ENCODE measurements at places on chromosomes 16 and 17.
A peak's percentile ranks its signal among the peaks of the same experiment; 100 is the strongest.

GRCh38 chr17:4100883-4101756, 41.7 kb downstream of the ZZEF1 start:
- no peak for DNase-seq

DNA sequence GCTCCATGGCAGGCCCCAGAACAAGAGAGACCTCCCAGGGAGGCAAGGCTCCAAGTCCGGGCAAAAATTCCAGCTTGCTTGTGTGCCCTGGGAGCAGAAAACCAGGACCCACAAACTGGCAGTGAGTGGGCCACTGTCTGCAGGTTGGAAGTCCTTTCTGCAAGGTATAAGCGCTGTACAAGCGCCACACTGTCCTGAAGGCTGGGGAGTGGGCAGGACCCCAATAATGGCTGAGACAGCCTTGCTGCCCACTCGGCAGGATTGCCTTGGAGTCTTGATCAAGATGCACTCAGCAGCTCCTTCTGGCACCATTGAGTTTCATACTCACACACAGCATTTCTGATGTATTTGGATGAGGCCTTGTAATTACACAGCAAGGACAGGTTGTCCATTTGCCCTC, 388.6 kb downstream of the CPPED1 start:
- DNase-seq, result no peak

- DNase-seq, result no peak
Measured at GRCh38 chr17:50563092-50563511, 2.6 kb downstream of the CACNA1G start.

GRCh38 chr17:56142781-56143180, 10.5 kb upstream of the ANKFN1 start:
- no peak for DNase-seq

DNA sequence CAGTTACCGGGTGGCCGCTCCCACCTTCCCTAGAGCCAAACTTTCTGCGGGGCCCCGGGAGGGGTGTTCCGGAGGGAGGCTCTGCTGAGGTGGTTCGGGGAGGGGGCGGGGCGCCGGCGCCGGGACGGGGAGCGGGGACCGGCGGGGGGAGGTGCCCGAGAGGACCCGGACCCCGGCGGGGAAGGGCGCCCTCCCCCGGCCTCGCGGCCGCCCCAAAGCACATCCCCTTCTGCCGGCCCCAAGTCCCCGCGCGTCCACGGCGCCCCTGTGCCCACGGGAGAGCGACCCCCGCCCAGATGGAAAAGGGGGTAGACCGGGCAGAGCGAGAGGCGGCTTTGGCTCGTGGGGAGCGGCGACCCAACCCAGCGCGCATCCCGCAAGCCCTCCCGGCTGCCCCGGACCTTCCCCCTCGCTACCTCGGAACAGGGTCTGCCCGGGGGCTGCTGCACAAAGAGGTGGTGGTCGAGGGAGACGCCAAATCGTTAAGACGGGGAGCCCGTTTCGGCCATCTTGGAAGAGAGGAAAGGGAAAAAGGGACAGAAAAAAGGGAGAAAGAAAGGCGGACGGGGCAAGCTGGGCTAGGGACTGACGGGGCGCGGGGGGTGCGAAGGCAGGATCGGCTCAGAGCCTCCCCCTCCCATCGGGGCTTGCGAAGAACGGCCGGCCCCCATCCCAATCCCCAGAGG, 530 bp downstream of the PCGF2 start:
- DNase-seq, result no peak

DNA sequence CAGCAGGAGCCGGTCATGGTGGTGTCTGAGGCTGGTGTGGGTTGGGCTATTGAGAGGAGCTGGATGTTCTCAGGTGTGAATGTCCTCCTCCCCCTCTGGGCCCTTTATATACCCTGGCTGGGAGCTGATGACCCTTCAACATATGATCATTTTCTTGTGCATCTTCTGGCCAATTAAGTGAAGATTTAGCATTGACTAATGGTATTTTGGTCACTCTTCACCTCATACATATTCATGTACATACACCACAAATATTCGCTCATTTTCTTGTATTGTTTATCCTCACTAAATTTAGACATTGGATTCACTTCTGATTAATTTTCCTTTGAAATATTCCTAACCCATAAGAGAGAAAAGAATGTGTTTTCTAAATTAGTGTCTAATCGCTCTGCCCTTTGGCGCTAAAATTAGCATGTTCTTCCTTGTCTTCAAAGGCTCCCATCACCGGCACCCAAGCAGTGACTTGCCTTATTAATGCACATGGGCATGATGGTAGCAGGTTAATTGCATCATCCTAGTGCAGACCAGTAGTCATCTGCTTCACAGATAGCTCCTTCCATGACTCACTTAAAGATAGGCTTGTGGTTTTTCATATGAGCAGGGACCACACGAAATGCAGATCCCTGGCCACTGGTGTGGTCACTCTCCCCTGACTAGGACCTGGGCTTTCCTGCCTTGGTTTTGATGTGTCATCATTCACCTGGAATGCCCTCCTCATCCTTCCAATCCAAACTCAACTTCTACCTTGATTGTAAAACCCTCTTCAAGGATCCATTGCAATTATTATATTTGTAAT, at the start of gene KRTAP2-4:
TSS of gene KRTAP2-4 (minus strand) at position 51 of the 796 bp plus-strand sequence. CDS start at position 17, 34 bp downstream.
- no peak for DNase-seq

DNA sequence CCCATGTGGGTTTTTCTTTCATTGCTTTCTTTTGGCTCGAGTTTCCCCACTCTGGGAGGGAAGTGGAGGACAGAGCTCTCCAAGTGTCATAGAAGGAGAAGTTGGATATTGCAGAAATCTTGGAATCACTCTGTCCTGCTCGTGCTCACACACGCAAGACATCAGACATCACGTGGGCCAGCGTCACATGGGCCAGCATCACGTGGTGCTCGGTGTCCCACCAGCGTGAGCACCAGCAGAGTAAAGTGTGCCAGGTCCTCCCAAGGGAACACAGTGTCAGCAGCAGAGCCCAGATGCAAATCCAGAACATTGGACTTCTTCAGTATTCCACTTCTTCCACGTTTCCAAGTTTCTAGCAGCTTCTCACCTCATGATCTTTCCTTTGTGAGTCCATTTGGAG, 327.0 kb downstream of the FOXL1 start:
- no peak for DNase-seq

DNA sequence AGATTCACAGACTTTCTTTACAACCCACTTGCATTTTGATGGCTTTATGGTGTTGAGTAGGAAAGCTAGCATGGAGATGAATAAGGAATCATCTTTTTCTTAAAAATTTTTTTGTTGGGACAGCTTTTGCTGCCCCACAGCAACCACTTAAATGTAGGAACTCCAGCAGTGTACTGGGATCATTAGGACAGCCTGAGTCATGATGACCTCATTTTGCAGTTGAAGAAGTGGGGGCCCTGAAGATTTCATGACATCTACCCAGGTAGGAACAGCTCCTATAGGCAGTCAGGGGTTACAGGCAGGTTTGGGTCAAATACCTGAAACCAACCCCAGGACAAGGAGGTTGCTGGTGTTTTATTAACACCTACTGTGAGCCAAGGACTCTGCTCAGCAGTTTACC, 2.1 kb downstream of the METTL22 start:
- no peak for DNase-seq

GRCh38 chr17:42475835-42476234, 17.2 kb downstream of the ATP6V0A1 start:
- no peak for DNase-seq

DNA sequence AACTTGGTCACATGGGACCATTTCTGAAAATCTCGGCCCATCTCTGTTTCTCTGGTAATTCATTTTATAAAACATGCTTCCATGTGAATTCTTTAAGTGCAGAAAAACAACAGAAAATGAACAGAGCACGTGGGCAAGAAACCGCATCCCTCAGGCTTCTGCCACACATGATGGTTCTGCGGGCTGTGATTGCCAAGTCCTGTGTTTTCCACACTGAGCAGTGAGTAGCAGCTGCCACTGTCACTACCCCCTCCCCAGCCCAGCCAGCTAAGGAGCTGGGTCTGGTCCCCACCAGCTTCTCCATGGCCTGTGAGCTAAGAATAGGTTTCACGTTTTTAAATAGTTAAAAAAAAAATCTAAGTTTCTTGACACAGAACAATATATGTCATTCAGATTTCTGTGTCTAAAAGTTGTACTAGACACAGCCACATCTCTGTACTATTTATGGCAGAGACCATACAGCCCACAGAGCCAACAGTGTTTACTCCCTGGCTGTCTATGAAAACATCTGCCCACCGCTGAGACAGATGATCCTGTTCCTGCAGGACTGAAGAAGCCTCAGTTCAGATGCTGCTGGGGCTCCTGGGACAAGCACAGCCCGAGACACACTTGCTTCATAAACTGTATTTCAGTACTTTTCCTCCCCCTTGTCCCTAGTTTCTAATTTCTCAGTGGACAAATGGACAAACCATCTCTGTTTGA, 41.5 kb downstream of the USP22 start:
- no peak for DNase-seq

DNA sequence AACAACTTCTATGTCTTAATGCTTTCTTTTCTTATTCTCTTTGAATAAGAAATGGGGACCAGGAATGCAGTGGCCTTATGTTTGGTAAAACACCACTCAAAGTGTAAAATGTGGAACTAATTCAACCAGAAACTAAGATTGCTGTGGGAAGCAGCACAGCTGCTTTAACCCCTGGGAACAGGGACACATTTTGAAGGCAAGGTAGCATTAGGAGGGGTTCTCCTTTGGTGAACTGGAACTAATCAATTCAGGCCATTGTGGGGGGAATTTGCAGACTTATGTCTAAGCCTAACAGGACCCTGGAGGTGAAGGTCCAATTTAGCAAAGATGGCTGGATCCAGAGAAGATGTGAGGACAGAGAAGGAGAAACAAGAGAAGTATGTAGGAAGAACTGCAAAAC, 256.1 kb downstream of the ZFHX3 start:
- DNase-seq, result no peak

- DNase-seq, result peak; percentile 58
Measured at GRCh38 chr17:43846221-43846712, 709 bp upstream of the CD300LG start.

GRCh38 chr17:51152766-51153209, 571 bp upstream of the NME1 start:
- DNase-seq, result no peak

DNA sequence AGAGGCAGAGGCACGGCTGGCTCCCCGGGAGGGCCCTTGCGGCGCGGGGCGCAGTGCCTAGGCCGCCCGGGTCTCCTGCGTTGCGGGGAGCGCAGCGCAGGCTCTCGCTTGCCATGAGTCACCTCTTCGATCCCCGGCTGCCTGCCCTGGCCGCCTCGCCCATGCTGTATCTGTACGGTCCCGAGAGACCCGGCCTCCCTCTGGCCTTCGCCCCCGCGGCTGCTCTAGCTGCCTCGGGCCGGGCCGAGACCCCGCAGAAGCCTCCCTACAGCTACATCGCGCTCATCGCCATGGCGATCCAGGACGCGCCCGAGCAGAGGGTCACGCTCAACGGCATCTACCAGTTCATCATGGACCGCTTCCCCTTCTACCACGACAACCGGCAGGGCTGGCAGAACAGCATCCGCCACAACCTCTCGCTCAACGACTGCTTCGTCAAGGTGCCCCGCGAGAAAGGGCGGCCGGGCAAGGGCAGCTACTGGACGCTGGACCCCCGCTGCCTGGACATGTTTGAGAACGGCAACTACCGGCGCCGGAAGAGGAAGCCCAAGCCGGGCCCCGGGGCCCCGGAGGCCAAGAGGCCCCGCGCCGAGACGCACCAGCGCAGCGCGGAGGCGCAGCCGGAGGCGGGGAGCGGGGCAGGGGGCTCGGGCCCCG, 390 bp downstream of the FOXL1 start:
- no peak for DNase-seq

DNA sequence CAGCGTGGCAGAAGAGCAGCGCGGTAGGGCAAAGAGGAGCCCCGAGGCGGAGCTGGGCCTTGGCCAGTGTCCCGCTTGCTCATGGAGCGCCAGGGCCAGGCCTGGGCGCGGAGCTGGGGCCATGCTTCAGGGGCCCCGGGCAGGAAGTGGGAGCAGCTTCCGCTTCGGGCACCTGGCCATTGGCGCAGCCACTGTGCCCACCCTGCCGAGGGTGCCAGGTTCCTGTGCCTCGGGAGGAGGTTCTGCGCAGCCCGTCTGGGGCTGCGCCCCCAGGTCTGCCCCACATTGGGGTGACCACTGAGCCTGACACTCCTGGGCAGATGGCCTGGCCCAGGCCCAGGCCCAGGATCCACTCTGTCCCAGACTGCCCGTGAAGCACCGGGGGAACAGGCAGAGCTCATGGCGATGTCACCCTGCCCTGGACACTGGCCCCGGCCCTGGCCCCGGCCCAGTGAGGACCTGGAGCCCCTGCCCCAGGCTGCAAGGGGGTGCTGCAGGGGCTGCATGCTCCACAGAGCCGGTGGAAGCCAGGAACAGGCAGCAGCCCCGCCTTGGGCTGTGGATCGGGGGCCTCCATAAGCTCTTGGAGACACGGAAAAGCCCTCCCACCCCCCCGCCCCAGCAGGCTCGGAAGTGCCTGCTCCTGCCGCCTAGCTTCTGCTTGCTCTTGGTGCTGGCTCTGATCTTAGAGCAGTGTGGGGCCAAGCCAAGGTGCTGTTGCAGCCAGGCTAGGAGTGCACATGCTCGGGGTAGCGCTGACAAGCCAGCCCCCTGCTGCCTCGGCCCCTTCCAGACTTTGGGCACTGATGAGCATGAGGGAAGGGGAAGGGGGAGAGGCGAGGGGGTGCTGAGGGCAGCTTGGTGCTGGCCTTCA, 35.9 kb upstream of the FOXJ1 start:
- DNase-seq, result no peak

- no peak for DNase-seq
Measured at GRCh38 chr17:9401434-9401833, 174.2 kb downstream of the STX8 start.

GRCh38 chr17:4249452-4250029, 14.2 kb downstream of the ANKFY1 start:
- DNase-seq, result no peak

- no peak for DNase-seq
Measured at GRCh38 chr17:69267219-69267618, 38.6 kb upstream of the ABCA10 start.

DNA sequence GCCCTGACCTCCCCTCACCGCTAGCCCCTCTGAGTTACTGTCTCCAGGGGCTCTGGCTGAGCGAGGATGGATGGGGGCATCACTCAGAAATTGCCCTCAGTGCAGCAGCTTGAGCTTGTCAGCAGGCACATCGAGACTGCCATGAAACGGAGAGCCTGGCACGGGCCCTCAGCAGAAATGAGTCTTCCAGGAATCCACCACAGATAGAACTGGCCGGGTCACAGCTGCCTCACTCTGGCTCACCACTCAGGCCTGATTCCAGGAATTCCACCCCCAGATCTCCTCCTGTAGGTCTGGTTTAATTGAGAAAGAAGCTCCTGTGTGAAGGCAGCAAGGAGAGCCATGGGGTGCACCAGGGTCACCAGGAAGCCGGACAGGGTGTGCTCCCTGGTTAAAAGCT, 85.5 kb downstream of the GSG1L start:
- peak; percentile 75 for DNase-seq

DNA sequence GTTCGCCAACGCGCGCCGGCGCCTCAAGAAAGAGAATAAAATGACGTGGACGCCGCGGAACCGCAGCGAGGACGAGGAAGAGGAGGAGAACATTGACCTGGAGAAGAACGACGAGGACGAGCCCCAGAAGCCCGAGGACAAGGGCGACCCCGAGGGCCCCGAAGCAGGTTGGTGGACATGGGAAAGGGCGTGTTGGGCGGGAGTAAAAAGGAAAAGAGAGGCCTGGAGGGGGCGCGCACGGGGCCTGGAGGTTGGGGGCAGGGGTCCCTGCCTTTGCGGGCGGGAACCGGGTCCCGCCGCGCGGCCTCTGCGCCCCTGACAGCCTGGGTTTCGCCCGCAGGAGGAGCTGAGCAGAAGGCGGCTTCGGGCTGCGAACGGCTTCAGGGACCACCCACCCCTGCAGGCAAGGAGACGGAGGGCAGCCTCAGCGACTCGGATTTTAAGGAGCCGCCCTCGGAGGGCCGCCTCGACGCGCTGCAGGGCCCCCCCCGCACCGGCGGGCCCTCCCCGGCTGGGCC, 2.1 kb downstream of the IRX5 start:
- DNase-seq, result no peak
